ENCODE measurements at places on chromosomes 2 and 18.

GRCh38 chr18:37484983-37485834 is 80.4 kb downstream of the CELF4 start:
- DNase-seq, result no peak

GRCh38 chr2:69175790-69176715 is 163.1 kb downstream of the ANTXR1 start:
- DNase-seq, result no peak

DNA sequence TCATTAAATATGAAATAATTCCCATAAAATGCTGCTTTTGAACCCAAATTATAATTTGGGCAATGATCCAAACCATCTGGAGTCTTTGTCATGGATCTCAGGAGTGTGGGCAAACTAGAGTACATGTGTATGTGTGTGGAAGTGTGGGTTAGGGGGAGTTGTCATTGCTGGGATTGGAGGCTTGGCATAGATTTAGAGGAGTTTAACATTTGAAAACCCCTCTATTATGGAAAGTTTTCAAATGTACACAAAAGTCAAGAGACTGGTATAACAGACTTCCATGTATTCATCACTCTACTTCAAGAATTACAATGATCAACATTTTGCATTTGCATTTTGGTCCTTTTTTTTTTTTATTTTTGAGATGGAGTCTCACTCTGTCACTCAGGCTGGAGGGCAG is 159.1 kb downstream of the MEIS1 start:
- DNase-seq, result no peak

DNA sequence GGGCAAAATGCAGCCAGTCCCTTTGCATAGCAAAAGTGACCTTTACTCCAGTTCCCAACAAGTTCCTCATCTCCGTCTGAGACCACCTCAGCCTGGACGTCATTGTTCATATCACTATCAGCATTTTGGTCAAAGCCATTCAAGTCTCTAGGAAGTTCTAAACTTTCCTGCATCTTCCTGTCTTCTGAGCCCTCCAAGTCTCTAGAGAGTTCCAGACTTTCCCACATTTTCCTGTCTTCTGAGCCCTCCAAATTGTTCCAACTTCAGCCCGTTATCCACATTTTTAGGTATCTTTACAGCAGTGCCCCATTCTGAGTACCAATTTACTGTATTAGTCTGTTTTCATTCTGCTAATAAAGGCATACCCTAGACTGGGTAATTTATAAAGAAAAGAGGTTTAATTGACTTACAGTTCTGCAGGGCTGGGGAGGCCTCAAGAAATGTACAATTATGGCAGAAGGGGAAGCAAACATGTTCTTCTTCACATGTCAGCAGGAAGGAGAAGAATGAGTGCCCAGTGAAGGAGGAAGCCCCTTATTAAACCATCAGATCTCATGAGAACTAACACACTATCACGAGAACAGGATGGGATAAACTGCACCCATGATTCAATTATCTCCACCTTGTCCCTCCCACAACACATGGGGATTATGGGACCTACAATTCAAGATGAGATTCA is 123.7 kb downstream of the MYCN start:
- no peak for DNase-seq

GRCh38 chr2:8018956-8019355 is 662.9 kb upstream of the ID2 start:
- no peak for DNase-seq
